ENCODE measurements at places on chromosomes 11 and 22.

- no peaks in the 10 kb centered on the region for H3K27me3 ChIP-seq
- no peaks in the 10 kb centered on the region for H3K4me1 ChIP-seq
- DNase-seq = no peak
Observed at GRCh38 chr11:113014262-113015097, 53.3 kb downstream of the NCAM1 start.

DNA sequence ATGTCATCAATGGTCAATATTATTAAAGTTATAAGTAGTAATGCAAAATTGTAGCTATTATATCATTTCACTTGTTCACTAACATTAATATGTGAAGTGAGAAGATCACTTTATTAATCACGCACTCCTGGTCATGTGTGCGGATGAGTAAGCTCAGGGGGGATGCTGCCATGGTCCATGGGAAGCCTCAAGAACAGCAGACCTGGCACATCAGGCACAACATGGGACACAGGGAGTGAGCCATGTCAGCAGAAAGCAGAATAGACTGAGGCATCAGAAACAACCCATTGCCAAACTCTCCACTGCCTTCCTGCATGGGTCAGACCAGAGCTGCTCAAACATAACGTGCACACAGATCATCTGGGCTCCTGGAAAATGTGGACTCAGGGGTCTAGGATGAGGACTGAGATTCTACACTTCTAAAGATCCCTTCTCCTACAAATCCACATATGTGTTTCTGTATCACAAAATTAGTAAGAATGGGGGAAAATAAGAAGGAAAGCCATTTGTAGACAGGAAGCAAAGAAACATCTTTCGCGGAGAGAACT is 63.8 kb upstream of the VPREB1 start:
- no peak for DNase-seq
- H3K4me1 ChIP-seq = no peaks in the 10 kb centered on the region
- no peak overlapping the region for H3K27ac ChIP-seq
- no peaks in the 10 kb centered on the region for H3K36me3 ChIP-seq

DNA sequence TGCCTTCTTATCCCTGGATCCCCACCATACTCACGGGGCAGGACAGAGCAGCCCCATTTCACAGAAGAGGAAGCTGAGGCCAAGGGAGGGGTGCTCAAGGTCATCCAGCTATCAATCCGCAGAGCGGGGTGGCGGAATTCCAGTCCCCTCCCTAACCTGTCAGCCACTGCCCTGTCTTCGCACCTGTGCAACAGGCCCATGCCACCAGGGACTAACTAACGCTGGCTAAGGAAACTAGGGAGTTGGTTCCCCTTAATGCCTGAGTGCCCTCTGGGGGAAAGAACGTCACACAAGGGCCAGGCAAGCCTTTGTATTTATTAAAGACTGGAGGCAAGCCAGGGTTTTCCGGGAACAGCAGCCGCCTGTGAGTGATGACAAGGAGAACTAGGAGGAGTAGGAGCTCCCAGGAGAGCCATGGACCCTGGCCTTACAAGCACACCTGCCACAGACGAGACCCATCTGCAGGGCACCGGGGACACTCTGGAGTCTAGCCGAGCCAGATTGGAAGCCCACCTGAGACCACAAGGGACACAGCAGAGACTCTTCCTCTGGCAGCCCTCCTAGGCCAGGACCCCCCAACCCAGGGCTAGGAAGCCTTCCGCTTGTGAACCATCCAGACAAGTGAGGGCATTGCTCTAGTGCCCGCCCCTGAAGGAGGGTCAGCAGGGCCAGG is 64.4 kb downstream of the MYH9 start:
- peaks cover 56% of the 10 kb centered on the region for H3K4me1 ChIP-seq
- no peaks in the 10 kb centered on the region for H3K27me3 ChIP-seq
- peak overlapping the region; percentile 91 for H3K27ac ChIP-seq
- DNase-seq = peak; percentile 79

DNA sequence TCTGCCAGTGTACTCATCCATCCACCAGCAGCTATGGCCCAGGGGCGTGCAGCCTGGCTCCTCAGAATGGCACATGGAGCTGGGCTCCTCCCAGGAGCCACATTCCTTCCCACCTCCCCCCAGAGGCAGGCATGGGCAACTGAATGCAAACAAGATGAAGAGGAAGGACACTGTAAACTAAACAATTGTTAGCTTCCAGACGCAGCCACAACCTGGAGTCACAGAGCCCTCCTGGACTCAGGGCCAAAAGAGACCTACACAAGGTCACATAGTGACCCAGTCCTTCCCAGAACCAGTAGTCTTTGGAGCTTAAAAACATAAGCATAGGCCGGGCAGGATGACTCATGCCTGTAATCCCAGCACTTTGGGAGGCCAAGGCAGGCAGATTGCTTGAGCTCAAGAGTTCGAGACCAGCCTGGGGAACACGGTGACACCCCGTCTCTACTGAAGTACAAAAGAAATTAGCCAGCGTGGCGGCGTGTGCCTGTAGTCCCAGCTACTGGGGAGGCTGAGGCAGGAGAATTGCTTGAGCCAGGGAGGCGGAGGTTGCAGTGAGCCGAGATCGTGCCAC is 30.7 kb upstream of the CLDN5 start:
- H3K4me1 ChIP-seq = no peaks in the 10 kb centered on the region
- no peaks in the 10 kb centered on the region for H3K36me3 ChIP-seq
- H3K27ac ChIP-seq = peak overlapping the region; percentile 42
- no peaks in the 10 kb centered on the region for H3K27me3 ChIP-seq
- no peak overlapping the region for H3K4me3 ChIP-seq

GRCh38 chr11:30429550-30429949 is 106.6 kb downstream of the ARL14EP start:
- H3K4me3 ChIP-seq = no peak overlapping the region
- no peak for DNase-seq
- H3K36me3 ChIP-seq = no peaks in the 10 kb centered on the region
- H3K4me1 ChIP-seq = no peaks in the 10 kb centered on the region
- no peaks in the 10 kb centered on the region for H3K27me3 ChIP-seq

- H3K4me3 ChIP-seq = no peak overlapping the region
- no peaks in the 10 kb centered on the region for H3K27me3 ChIP-seq
Observed at GRCh38 chr11:25349537-25349936, 852.7 kb downstream of the LUZP2 start.

GRCh38 chr22:30361916-30362650 is 5.3 kb downstream of the CCDC157 start:
- no peak overlapping the region for H3K27ac ChIP-seq
- H3K4me3 ChIP-seq = no peak overlapping the region
- H3K27me3 ChIP-seq = no peaks in the 10 kb centered on the region
- H3K4me1 ChIP-seq = peaks cover 6% of the 10 kb centered on the region

- no peaks in the 10 kb centered on the region for H3K27me3 ChIP-seq
- peaks cover 4% of the 10 kb centered on the region for H3K4me1 ChIP-seq
- DNase-seq = no peak
Observed at GRCh38 chr11:70024773-70025045, 53.4 kb upstream of the ANO1 start.

DNA sequence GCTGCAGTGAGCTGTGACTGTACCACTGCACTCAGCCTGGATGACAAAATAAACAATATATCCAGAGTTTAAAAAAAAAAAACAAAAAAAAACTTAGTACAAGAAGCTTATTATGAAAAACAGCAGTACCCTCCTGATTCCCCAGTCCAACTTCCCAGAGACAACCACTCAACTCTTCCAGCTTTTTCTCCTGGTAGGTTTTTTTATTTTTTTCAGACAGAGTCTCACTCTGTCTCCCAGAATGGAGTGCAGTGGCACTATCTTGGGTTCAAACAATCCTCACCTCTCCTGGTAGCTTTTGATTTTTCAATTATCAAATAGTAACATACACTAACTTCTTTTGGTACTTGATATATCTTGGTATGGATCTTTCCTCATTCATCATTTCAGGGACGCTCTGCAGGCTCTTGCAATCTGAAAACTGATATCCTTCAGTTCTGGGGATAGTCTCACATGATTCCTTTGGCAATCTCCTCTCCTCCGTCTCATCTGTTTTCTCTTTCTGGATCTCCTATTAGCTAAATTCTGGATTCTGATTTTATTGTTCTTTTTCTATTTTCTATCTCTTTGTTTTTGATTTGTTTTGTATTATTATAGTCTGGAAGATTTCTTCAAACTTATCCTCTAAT is 44.9 kb downstream of the ALG9 start:
- H3K27me3 ChIP-seq = no peaks in the 10 kb centered on the region
- DNase-seq = no peak
- no peak overlapping the region for H3K4me3 ChIP-seq
- H3K36me3 ChIP-seq = peaks cover 15% of the 10 kb centered on the region
- no peak overlapping the region for H3K27ac ChIP-seq

DNA sequence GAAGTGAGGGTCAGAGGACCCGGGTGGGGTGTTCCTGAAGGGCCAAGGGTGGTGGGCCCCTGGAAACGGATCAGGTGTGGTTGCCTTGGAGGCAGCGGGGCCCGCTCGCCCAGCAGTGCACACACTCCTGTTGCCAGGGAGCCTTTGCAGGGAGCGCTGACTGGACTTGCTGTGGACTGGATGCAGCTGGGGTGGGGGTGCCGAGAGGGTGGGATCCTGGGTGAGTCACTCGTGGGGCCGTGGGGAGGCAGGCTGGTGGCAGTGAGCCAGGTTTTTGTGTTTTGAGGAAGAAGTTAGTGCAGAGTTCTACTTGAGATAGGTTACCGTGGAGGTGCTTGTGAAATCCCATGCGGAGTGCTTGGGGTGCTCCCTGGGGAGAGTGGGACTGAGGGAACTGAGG is 1.3 kb downstream of the MRPL23 start:
- no peaks in the 10 kb centered on the region for H3K36me3 ChIP-seq
- peak; percentile 68 for DNase-seq

DNA sequence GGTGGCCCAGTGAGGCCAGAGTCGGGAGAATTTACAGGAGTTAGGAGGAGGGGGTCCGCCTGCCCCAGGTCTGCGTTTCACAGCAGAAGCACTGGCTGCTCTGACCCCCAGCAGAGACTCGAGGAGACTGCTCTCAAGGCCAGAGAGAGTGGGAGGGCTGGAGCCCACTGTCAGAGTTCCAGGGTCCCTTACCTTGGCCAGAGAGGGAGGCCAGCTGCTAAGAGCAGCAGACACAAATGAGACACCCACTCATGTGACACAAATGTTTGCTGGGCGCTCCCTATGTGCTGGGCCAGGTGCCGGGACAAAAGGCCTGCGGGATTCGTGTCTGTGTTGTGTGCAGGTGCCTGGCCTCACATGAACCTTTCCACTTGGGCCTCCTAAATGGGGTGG is 2.8 kb upstream of the TNFRSF13C start:
- H3K4me3 ChIP-seq = no peak overlapping the region
- peaks cover 25% of the 10 kb centered on the region for H3K27me3 ChIP-seq
- peaks cover 5% of the 10 kb centered on the region for H3K4me1 ChIP-seq
- H3K27ac ChIP-seq = no peak overlapping the region

GRCh38 chr22:48961705-48962104 is 866.0 kb downstream of the BRD1 start:
- DNase-seq = no peak
- no peak overlapping the region for H3K27ac ChIP-seq
- H3K36me3 ChIP-seq = no peaks in the 10 kb centered on the region
- no peak overlapping the region for H3K4me3 ChIP-seq
- peaks cover 18% of the 10 kb centered on the region for H3K27me3 ChIP-seq

- H3K27me3 ChIP-seq = no peaks in the 10 kb centered on the region
- H3K27ac ChIP-seq = no peak overlapping the region
- no peak for DNase-seq
- no peak overlapping the region for H3K4me3 ChIP-seq
- H3K36me3 ChIP-seq = no peaks in the 10 kb centered on the region
Observed at GRCh38 chr11:129610125-129610524, 205.5 kb upstream of the TMEM45B start.

DNA sequence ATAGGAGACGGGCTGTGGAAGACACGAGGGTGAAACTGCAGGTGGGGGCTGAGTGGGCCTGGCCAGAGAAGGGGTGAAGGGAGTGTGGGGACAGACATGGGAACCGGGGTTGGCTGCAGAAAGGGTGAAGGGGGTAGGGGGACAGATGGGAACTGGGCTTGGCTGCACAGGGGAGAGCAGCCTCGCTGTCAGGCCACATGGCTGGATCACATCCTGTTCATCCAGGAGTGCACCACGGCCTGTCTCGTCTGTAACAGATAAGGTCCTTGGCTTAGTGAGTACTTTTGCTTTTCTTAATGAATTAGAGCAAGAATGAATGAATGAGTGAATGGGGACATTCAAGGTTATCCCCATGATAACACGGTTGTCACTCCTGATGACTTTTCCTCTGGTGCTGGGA is 13.5 kb downstream of the FBLN1 start:
- no peak overlapping the region for H3K4me3 ChIP-seq
- peaks cover 5% of the 10 kb centered on the region for H3K27me3 ChIP-seq
- peaks cover 27% of the 10 kb centered on the region for H3K4me1 ChIP-seq
- H3K27ac ChIP-seq = no peak overlapping the region

- no peaks in the 10 kb centered on the region for H3K4me1 ChIP-seq
- no peak overlapping the region for H3K27ac ChIP-seq
- no peaks in the 10 kb centered on the region for H3K27me3 ChIP-seq
- H3K36me3 ChIP-seq = no peaks in the 10 kb centered on the region
Observed at GRCh38 chr11:15519124-15519791, 404.5 kb downstream of the INSC start.

- no peak overlapping the region for H3K4me3 ChIP-seq
- H3K36me3 ChIP-seq = peaks cover 69% of the 10 kb centered on the region
- H3K27ac ChIP-seq = no peak overlapping the region
- no peak for DNase-seq
- H3K27me3 ChIP-seq = no peaks in the 10 kb centered on the region
Observed at GRCh38 chr11:45968901-45969300, 46.4 kb downstream of the LARGE2 start.

GRCh38 chr11:44982496-44983062 is 31.9 kb upstream of the TP53I11 start:
- no peaks in the 10 kb centered on the region for H3K27me3 ChIP-seq
- no peak overlapping the region for H3K4me3 ChIP-seq
- H3K4me1 ChIP-seq = peaks cover 36% of the 10 kb centered on the region
- no peak overlapping the region for H3K27ac ChIP-seq
- H3K36me3 ChIP-seq = no peaks in the 10 kb centered on the region

- H3K4me3 ChIP-seq = peak overlapping the region; percentile 53
- H3K27ac ChIP-seq = no peak overlapping the region
- peaks cover 12% of the 10 kb centered on the region for H3K4me1 ChIP-seq
- DNase-seq = peak; percentile 83
- no peaks in the 10 kb centered on the region for H3K27me3 ChIP-seq
Observed at GRCh38 chr11:57476047-57476756, 15.9 kb downstream of the RTN4RL2 start.

DNA sequence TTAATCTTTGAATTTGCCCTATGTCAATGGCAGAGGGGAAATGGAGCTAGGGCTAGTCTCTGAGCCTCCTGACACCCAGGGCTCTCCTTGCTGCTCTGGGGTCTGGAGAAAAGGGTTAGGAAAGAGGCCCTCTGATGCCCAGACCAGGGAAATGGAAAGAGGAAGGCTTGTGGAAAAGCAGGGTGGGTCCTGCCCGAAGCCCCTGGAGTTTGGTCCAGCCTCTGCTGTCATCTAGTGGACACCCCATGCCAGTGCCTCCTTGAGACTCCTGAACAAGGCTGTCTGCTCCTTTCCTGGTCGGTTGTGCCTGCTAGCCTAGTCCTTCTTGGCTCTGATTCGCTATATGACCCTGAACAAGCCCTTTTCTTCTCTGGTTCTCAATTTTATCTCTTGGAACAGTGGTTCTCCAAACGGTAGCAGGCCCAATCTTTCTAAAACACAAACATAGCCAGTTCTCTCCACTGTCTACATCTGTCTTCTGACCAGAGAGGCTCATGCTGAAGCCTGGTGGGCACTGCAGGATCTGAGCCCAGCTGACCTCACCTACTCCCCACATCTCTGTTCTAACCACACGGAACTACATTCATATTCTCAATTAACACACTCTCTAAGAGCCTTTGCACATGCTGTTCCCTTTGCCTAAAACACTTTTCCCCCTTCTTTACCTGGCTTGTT is 8.8 kb upstream of the PLA2G3 start:
- peak; percentile 77 for DNase-seq
- H3K4me1 ChIP-seq = peaks cover 4% of the 10 kb centered on the region
- no peaks in the 10 kb centered on the region for H3K27me3 ChIP-seq

GRCh38 chr11:15911377-15912044 is 444.8 kb downstream of the SOX6 start:
- H3K27ac ChIP-seq = no peak overlapping the region
- H3K36me3 ChIP-seq = no peaks in the 10 kb centered on the region
- H3K4me1 ChIP-seq = peaks cover 5% of the 10 kb centered on the region
- DNase-seq = peak; percentile 64
- no peak overlapping the region for H3K4me3 ChIP-seq
- H3K27me3 ChIP-seq = no peaks in the 10 kb centered on the region

Data from upper lobe of right lung (tissue), 1 donor.